Fibroblast of villous mesenchyme (primary cell): ENCODE measurements at places on chromosomes 1 and 21. TPM values are rescaled to one million over a fixed set of nuclear protein-coding genes. Genes with fewer than 3 reads are reported as not detected.

DNA sequence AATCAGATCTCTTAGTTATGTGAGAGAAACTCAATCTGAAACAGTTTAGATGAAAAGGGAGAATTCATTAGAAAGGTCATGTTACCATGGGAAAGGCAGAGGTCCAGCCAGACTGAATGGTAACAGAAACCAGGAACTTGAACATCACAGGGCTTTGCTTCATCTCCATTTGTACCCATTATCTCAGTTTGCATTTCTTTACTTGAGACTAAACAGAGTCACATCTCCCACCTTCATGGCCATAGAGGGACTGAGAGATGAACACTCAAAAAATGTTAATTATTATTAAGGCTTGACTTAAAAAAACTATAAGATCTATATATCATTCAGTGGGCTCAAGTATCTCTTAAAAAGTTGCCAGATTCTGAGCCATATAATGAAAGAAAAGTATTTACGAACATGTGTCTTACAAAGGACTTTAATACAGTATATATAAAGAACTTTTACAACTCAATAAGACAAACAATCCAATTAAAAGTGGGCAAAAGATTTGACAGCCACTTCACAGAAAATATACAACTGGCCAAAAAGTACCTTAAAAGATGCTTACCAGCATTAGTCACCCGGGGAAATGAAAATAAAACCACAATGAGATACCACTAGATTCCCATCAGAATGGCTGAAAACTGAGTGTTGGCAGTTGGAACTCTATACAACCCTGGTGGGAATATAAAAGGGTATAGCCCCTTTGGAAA is 13.2 kb downstream of the KYAT3 start:
- DNase-seq, result peak; percentile 29

GRCh38 chr1:40001456-40001855 is 39.1 kb upstream of the CAP1 start:
- DNase-seq, result no peak

GRCh38 chr1:18112611-18113010 is 5.0 kb downstream of the IGSF21 start:
- DNase-seq, result no peak

- DNase-seq, result peak; percentile 28
Observed at GRCh38 chr21:46253610-46254124, 25.1 kb upstream of the LSS start.

- DNase-seq, result peak; percentile 94
Observed at GRCh38 chr1:37556712-37557196, at the start of gene DNALI1. TSS of gene DNALI1 (plus strand) at chr1:37556940. CDS start at chr1:37556995, 55 bp downstream.

- DNase-seq, result no peak
Observed at GRCh38 chr1:155004352-155005075, 1.9 kb downstream of the ZBTB7B start.

DNA sequence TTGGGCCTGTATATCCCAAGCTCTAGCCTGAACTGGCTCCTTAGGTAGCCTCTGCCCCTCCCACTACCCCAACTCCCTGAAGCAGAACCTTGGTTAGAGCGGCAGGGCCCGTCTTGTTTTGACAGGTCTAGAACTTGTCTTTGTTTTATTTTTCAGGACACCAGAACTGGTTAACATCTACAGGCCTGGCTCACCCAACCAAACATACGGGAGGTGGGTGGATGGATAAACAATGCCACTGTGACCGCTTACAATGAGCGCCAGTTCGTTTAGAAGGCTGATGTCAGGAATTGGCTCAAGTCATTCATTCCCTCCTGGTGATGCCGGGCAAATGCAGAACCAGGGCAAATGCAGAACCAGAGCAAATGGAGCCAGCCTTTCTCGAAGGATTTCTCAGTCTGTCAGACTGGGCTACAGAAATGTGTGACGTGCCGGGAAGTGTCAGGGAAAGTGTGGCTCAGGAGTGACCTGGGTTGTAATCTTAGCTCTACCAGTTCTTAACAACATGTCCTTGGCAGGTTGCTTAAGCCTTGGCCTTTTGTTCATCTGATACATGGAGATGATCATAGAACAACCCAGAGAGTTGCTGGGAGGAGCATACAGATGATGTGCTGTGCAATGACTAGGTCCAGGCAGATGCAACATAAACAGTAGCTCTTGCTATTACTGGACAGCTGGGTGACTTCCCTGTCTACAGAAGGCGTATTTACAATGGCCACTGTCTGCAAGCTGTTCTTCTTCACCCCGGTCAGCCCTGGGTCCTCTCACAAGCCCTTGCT is 30.5 kb upstream of the BTG2 start:
- peak; percentile 28 for DNase-seq

- no peak for DNase-seq
Observed at GRCh38 chr21:44867464-44867863, 6.0 kb downstream of the PTTG1IP start.

- DNase-seq, result no peak
Observed at GRCh38 chr1:53371851-53372250, 44.0 kb upstream of the LRP8 start.

GRCh38 chr1:247211339-247211738 is 39.5 kb upstream of the ZNF124 start:
- no peak for DNase-seq

- peak; percentile 80 for DNase-seq
Observed at GRCh38 chr1:83508485-83509151, 490.3 kb downstream of the TTLL7 start.

DNA sequence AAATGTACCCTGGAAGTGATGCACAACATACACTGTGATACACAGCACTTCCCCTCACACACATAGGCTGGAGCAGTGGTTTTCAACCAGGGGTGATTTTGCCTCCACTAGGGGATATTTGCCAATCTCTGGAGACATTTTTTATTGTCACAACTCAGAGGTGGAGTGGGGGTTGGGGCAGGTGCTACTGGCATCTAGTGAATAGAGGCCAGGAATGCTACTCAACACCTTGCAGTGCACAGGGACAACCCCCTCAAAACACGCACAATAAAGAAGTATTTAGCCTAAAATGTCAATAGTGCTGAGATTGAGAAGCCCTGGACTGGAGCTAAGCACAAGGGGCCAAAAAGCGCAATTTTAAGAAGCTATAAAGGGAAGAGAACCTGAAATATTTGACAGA is 54.1 kb downstream of the DNAJC6 start:
- no peak for DNase-seq

Gene AQP10
- total RNA-seq, result not detected in 2 replicates

Gene KCNA3
- under 0.01 and 0.64 TPM in 2 replicates for total RNA-seq

Gene PADI3
- under 0.01 TPM in 1 of 2 replicates, not detected in the other for total RNA-seq

Gene CATSPERE
- 0.64 and 1.7 TPM in 2 replicates for total RNA-seq

Gene PDZK1
- under 0.01 and 0.32 TPM in 2 replicates for total RNA-seq

Gene CD1E
- not detected in 2 replicates for total RNA-seq

Gene EDN2
- total RNA-seq, result 0.32 TPM in 1 of 2 replicates, not detected in the other
